ENCODE measurements at places on chromosomes 11 and 22. TPM values are rescaled to one million over a fixed set of nuclear protein-coding genes. Genes with fewer than 3 reads are reported as not detected.

GRCh38 chr11:59187035-59187434 lies 15.1 kb downstream of the DTX4 start:
- no peak for DNase-seq

DNA sequence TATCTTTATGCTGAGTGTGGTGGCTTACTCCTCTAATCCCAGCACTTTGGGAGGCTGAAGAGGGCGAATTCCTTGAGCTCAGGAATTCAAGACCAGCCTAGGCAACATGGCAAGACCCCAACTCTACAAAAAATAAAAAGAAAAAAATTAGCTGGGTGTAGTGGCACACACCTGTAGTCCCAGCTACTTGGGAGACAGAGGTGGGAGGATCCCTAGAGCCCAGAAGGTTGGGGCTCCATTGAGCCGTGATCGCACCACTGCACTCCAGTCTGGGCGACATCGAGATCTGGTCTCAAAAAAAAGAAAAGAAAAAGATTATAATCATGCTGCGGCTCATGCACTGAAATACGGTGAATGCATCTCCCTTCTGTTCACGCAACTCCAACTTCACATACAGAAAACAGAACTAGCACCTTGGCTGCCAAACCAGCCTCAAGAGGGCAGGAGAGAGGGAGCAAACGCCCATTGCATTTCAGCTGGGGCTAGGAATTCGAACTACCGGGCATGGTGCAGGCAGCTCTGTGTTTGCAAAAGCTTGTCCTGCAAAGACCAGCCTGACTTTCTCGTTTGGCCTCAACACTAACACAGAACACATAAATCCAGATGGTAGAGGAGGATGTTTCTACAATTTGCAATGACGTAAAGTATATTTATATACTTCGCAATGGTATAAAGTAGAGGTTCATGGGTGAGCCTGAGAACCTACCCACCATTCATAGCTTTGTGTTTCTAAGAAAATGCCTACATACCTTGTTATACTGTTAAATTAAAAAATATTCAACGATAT lies 6.3 kb upstream of the SYNGR1 start:
- peak; percentile 92 for DNase-seq

The MYO18B gene
- total RNA-seq, result 0.77 TPM

DNA sequence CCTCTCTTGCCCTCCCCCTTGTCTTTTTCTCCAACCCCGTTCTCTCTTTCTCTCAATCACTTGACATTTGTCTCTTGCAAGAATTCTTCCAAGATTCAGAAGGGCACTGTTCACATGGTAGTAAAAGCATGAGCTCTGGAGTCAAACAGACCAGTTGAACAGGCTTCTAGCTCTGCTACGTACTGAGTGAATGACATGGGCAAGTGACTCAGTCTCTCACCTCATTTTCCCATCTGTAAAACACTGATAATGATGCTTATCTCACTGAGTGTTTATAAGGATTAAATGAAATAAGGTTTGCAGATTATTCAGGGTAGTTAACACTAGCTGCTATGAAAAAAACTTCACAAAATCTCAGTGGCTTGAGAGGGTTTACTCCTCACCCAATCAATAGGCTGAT lies 5.9 kb upstream of the IL10RA start:
- no peak for DNase-seq

GRCh38 chr11:106585061-106585460 lies 433.2 kb downstream of the GUCY1A2 start:
- peak; percentile 69 for DNase-seq
